ENCODE measurements at places on chromosomes 1 and 21.
A peak's percentile ranks its signal among the peaks of the same experiment; 100 is the strongest.

GRCh38 chr1:77459881-77460280, 178.1 kb downstream of the AK5 start:
- no peak for DNase-seq

- no peak for DNase-seq
These were observed 1.8 kb downstream of the ZNF683 start for GRCh38 chr1:26370591-26371382.

DNA sequence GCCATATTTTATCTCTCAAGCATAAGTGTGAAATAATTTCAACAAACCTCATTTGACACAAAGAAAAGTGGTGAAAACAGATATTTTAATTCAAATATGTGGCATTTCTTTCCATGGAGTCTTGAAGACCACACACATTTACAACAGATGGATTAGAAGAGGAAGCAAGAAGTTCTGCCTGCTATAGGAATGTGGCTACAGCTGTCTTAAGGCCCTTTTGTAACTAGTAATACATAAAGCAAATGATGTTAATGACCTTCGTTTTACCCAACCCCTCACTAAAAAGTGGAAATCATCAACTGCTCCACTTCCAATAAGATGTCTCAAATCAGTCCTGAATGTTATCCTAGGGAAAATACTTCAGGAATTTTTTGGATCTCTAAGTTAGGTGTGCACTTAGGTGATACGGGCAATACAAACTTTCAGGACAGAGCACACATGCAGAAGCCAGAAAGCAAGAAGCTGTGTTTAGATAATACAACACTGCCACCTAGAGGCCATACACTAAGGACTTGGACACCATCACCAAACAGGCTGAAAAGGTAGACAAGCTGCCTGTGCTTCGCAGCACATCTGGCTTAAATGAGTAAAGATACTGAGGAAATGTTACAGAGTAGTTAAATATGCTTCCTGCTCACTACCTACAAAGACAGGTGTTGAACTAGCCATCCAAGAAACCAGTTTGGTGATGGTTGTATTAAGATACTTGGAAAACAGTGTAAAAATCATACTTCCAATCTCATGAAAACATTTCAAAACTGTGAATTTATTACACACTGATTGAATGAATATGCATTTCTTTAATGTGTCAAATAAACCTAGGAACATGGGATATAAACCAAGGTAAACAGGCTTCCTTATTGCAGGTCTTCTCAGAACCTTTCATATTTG, 24.4 kb downstream of the RRAGC start:
- DNase-seq = peak; percentile 56

- no peak for DNase-seq
These were observed 18.1 kb downstream of the CNR2 start for GRCh38 chr1:23895082-23895481.

DNA sequence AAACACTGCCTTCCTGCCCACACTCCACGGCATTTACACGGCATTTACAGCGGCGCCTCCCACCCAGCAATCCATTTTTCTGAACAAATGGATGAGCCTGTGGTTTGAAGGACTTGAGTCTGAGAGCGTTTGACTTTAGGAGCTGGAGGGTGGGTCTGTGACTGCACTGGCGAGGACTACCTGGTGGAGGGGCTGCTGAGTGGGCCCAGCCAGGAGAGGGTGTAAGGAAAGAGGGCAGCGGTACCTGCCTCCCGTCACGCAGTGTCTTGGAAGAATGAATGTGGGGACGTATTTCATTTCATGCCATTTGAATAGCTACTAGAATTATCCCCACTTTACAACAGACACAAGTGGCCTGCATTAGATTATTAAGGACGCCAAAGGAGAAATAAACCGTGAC, 62.9 kb downstream of the B3GALT5 start:
- DNase-seq = no peak

DNA sequence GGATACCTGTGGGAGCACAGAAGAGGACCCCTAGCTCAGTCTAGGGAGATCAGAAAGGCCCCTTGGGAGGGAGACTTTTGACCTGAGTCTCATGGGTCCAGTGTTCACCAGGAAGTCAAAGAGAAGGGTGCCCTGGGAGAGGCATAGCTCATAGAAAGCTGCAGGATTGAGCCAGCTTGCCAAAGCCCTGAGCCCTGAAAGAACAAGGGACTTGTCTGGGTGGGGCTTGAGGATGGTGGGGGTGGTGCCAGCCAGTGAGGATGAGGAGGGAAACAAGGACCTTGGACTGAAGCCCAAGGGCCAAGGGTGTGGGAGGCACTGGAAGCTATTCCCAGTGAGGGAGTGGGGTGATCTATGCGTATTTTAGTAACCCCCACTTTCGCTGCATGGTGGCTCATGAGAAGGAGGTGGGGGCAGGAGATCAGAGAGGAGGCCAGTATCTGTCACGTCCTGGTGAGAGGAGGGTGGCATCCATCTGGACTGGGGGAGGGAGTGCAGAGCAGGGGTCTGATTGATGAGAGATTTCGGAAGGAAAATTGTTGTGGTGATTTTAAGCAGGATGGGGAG, 28.4 kb downstream of the DMBX1 start:
- DNase-seq = no peak

GRCh38 chr1:186016856-186017255, 282.7 kb downstream of the HMCN1 start:
- no peak for DNase-seq

- DNase-seq = no peak
These were observed 409.4 kb downstream of the VAV3 start for GRCh38 chr1:107555578-107555977.

- DNase-seq = no peak
These were observed 37.5 kb upstream of the TTC22 start for GRCh38 chr1:54838565-54839180.

DNA sequence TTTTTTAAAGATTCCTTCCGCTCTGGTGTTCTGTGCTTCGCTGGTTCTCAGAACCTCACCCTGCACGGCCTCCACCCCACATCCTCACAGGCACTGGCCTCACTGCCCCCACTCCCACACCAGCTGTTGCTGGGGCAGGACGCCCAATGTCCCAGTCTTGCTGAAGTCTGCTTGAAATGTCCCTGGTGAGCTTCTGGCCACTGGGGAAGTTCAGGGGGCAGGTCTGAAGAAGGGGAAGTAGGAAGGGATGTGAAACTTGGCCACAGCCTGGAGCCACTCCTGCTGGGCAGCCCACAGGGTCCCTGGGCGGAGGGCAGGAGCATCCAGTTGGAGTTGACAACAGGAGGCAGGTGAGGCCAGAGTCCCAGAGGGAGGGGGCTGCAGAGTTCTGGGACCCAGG, at the start of gene C1QA:
Gene C1QA, plus strand, starts transcription at position 276 of the 400 bp plus-strand sequence. CDS start 989 bp downstream, outside the sequence.
- no peak for DNase-seq

DNA sequence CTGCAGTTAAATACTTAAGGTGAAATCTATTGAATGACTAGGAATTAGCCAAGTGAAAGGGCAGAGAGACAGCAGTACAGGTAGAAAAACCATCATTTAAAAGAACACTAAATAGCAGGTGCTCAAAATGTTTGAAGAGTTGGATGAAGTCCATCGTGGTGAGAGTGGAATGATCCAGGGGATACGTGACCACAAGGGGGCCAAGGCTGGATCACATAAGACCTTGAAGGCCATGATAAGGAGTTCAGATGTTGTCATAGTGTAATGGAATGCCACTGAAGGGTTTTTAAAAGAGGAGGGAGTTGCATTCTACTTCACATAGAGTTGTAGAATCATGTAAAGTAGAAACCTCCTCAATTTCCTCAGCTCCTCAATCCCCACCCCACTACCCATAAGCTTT, 34.8 kb upstream of the HOOK1 start:
- DNase-seq = no peak

DNA sequence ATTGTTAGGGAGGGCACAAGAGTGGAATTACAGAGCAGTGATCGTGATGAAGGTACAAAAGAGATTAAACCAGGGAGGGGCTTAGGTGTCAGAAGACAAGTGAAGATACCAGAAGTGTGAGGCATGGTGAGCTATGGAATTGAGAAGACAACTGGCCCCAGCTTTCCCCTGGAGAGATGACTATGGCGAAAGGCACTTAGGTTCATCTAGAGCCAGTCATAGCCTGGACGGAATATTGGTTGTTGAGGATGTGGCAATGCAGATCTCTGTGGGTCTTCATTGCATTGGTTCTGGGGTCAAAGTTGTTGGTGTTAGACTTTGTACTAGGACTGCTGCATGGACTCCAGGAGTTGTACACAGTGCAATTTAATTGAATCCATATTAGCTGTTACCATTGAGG, 115.7 kb downstream of the FASLG start:
- DNase-seq = no peak

GRCh38 chr1:209689477-209689876, 14.3 kb downstream of the G0S2 start:
- DNase-seq = no peak

DNA sequence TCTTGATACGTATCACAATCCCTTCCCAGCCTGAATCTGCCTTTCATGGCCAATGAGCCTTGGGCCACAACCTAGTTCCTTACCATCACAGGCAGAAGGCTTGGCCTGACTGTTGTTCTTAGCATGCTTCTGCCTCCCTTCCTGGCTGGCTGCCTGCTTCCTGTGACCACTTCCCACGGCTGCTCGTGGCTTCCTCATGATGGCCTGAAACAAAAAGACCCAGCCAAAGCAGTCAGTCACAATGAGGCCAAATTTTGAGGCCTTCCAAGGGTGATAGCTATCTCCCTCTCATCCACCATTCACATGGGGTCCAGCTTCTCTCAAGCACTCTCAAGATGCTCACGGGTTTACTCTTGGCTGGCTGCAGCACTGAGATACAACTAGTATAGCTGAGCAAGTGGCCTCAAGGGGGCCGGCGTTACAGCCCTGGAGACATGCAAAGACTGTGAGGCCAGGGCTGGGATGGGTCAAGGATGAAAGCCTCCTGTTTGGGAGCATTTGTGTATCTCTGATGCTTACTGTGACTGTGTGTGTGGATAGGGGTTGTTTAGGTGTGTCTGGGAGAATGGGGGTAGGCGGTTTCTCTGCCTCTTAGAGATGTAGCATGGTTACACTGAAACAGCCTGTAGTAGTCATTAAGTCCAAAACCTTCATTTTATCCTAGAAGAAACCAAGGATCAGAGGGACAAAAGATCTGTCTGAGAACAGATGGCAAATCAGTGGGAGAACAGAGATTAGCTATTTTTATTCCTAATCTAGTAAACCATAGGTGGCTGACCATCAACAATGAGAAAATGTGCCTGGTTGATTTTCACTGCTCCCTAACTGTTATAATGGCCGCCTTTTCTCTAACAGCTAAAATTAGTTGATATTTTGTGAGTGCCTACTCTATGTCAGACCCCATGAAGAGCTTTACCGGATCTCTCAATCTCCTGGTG, 5.4 kb upstream of the TOE1 start:
- DNase-seq = no peak

DNA sequence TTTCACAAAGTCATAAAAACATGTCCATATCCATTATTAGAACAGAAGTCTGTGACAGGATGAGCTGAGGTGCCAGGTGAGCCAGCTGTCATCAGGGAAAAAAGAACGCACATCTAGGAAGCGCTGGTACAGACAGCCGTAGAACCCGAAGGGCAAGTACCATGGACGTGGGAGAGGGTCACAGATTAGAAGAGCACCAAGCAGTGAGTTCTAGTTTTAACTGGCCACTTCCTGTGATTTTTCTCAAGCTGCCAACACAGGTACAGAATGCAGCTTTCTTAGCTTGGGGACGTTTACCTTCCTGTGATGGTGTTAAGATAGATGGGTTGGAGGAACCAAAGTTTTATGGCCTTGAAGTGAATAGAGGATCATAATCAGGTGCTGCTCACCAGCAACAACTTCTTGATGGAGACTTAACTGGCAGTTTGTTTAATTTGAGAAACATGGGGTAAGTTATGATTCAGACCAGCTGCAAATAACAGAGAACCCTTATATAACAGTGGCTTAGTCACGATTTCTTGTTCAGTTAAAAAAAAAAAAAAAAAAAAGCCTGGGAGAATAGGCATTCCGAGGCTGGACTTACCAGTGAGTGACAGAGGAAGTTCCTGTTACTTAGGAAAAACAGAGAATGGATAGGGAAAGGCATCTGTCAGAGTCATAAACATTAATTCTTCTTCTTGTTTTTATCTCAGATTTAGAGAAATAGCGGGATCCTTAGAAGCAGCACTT, 30.9 kb downstream of the AGT start:
- DNase-seq = no peak

DNA sequence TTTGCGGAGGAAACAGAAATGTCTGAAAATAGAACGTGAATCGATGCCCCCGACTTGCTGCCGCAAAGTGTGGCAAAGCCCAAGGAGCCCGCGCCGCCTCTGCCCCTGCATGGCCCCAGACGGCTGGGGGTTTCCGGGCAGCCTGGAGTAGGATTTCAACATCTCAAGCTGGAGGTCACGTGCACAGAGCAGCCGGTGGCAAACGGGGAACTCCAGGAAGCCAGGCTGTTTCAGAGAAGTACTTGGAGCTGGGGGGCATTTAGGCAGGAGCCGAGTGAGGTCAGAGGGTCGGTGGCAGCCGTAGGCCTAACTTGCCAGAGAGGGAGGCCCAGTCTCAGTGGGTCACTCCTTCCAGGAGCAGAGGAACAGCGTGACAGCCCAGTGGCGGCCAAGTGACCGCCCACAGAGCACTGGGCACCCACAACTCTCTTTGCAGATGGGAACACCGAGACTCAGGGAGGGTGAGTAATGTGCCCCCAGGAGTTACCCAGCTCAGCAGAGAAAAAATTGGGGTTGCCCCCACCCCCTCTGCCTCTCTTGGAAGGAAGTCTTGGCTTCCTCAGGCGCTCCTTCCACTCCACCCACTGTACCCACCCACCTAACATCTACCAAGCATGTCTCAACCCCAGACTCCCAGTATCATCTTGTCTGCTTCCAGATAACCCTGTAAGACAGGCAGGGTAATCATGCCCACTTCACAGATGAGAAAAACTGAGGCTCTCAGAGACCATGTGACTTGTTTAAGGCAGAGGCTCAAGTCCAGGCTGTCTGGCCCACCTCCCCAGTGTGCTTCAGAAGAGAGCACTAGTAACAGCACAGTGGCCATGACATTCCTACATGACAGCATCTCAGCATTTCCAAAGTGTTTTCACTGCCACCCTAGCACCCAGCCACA, 179.4 kb downstream of the HIVEP3 start:
- DNase-seq = peak; percentile 76

DNA sequence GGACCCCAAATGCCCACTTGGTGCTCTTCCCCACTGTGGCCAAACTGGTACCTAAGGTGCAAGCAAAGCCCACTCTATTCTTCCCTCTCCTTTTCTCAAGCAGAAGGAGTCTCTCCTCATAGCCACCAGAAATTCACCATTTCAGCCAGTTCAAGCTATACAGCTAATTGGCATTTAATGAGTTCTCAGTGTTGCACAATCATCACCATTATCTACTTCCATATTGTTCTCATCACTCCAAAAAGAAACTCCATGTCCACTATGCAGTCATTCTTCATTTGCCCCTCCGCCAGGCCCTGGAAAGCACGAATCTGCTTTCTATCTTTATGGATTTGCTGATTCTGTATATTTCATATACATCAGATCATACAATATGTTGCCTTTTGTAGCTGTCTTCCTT, 9.9 kb upstream of the ATG4C start:
- no peak for DNase-seq

- DNase-seq = no peak
These were observed 113.4 kb upstream of the RAVER2 start for GRCh38 chr1:64631346-64632034.

DNA sequence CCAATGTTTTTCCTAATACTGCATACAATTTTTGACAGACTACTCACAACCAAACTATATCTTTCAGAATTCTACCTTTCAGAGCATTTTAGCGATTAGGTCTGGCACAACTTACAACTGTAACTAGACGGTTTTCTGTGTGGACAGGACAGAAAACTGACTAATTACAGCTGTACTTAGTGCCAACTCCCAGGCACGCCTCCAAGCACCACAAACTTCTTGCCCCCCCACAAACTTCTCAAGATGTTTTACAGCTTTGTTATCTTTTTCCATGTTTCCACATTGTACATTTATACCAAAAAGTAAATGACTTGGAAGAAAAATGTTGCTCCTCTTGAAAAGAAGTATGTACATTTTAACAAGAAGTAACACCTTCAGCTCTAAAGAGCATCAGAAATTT, 13.8 kb downstream of the LYST start:
- DNase-seq = no peak

Data from skeletal muscle cell (primary cell).